Stimulated activated CD4-positive, alpha-beta T cell treated with anti-CD3 and anti-CD28 coated beads, Interleukin-1b, Interleukin-23, amount 100 ng/mL, for 1 hour (primary cell): ENCODE measurements at places on chromosomes 6 and 20.
A peak's percentile ranks its signal among the peaks of the same experiment; 100 is the strongest.

DNA sequence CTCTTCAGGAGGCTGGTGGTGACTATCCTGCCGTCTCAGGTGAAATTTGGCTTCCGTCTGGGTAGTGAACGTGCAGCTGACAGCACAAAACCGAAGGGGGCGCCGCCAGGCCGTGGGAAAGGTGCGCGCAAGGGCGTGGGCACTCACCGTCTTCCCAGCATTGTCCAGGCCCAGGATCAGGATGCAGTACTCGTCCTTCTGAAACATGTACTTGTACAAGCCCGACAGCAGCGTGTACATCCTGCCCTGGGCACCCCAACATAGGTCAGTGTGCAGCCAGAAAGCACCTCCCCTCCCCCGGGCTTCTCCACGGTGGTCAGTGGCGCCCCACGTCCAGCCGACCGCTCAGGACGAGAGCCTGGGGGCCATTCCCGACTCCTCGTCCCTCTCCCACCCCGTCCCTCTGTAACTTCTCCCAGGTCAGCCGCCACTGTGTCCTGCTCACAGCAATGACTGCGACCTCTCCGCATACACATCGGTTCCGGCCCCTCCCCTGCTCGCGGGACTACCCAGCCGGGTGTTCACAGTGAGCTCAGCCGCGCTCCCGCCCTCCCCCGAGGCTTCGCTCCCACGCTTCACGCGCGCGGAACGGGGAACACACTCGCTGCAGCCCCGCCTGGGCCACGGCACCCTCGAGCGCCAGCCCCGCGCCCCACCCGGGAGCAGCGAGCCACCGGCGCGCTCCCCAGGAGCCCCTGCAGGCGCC is 771 bp downstream of the ARFRP1 start:
- DNase-seq: peak; percentile 46

- no peak for DNase-seq
Measured at GRCh38 chr20:50815162-50815989, 20.5 kb downstream of the BCAS4 start.

- DNase-seq: no peak
Measured at GRCh38 chr6:47268572-47269187, 41.0 kb downstream of the TNFRSF21 start.

- no peak for DNase-seq
Measured at GRCh38 chr20:50528804-50529351, 18.7 kb downstream of the PTPN1 start.

DNA sequence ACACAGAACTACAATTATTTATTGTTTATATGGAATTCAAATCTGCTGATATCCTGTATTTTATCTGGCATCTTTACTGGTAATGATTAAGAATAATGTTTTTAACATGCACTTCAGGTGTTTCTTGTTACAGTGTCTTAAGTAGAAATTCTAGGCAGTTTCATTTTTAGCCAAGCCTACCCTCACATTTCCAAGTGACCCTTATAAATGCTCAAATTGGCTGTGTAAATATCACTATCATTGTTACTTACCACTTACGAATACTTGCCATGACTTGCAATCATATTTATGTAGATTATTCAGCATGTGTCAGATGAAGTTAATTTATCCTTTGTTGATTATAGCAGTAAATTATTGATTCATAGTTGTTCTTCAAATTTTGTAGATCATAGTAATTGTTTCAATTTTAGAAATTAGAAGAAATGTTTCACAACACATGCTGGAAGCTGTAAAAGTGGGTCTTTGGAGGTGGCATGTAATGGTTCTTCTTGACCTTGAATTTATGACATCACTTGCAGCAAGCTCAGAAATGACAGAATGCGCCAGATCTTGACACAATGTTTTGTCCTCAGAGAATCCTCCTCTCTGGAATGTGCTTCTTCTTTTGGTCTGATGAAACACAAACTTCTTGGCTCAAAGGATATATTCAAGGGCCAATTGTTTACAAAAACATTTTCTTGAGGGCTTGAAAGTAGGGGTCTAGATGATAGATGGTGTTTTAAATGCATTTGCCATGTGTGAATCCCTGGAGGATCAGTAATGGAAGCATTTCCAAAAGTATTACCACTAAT is 471.8 kb downstream of the COL12A1 start:
- no peak for DNase-seq

GRCh38 chr6:39617520-39617919 is 107.7 kb downstream of the KIF6 start:
- DNase-seq: no peak
